ENCODE measurements at places on chromosomes 7 and 10.

DNA sequence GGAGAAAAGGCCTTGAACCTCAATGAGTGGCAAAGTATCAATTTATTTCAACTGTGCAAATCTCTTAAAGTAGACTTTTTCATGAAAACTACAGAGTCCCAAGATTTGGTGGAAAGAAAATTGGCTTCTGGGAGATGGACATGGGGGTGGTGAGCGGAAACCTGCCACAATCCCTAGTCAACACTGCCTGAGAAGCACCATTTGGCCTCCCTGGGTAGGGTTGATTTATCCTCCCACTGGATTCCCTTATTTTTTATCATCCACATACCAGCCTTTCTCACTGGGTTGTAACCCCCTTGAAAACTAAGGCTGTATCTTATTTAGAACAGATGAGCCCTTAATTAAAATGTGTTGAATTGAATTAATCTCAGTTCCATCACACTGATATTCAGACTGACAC, 101.7 kb upstream of the PTN start:
- no peak for DNase-seq

DNA sequence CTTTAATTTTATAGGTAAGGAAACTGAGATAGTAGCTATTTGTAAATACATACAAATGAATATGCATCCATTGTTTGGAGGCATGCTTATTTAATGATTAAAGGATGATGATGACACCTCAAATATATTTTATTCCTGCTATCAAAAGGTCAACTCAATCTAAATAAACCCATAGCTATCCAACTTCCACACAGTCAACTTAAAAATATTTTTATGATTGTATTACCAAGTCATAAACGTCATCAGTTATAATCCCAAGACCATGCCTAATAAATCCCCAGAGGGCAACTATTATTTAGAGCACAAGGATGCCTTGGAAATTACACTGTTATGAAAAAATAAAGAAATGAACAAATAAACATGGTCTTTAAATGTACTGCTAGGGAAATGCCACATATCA, 102.1 kb downstream of the MPP7 start:
- no peak for DNase-seq

GRCh38 chr7:133313575-133313974, 60.7 kb downstream of the EXOC4 start:
- no peak for DNase-seq

DNA sequence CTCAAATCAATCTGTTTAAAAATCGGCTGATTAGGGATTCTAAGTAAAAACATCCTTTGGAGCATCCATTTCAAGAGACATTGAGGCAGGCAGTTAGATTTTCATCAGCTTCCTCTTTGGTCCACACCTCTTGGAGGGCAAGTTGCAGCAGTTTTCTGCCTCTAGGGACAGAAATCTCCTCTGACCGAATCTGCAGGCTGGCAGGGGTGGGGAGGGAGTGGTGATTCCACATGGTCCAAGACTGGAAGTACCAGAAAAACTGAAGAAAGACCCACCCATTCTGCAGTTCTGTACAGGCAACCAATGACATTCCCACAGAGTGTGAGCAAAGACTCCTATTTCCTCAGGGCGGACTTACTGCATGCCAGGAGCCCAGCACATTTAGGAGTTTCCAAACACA, 29.0 kb downstream of the FGFBP3 start:
- no peak for DNase-seq

DNA sequence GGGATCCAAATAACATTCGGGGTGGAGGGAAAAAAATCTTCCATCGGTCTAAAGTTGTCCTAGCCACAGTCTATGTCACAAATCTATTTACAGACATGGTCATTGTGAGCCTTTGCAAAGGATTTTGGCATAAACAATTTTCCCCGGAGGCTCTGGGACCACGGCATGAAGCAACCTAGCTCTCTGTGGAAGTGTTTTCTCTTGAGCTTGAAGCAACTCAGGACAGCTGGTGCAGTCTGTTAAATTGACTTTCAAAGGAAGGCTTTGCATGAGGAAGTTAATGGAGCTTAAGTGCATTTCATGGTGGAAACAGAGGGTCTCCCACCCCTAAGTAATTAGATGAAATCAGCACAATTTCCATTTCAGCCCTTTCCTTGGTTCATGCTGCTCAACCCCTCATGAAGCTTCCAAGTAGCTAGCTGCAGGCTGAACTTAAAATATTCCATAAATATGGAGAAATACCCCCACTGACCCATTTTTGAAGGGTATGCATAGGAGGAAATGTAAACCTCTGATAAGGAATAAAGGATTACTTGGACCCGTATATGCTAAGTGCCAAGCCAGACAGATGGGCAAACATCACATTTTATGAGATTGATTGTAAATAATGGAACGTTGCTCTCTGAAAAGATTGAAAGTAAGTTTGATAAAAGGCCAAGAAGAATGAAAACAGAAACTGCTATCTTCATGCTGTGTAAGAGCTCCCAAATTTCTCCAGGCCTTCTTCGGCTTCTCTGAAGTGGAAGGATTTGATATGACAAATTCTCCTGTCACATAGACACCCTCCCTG, 39.9 kb downstream of the CCDC3 start:
- no peak for DNase-seq

DNA sequence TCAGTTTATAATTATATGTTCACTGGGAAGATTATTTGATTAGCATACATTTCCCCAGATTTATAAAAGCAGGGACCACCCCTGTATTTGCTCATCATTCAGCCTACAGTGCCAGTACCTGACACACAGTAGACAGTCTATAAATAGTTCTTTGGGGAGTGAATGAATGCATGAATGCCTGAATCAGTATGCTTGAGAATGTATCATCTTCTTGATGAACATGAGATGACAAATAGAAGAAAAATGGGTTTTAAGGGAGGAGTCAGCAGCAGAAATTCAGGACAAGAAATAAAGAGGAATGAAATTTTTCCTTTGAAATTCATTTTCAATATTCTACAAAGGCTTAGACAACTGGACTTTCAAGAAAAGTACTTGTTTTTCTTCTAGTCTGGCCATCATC, 295.8 kb upstream of the LRRTM3 start:
- DNase-seq: no peak

- no peak for DNase-seq
Observed at GRCh38 chr7:136845899-136846465, 22.5 kb upstream of the CHRM2 start.

DNA sequence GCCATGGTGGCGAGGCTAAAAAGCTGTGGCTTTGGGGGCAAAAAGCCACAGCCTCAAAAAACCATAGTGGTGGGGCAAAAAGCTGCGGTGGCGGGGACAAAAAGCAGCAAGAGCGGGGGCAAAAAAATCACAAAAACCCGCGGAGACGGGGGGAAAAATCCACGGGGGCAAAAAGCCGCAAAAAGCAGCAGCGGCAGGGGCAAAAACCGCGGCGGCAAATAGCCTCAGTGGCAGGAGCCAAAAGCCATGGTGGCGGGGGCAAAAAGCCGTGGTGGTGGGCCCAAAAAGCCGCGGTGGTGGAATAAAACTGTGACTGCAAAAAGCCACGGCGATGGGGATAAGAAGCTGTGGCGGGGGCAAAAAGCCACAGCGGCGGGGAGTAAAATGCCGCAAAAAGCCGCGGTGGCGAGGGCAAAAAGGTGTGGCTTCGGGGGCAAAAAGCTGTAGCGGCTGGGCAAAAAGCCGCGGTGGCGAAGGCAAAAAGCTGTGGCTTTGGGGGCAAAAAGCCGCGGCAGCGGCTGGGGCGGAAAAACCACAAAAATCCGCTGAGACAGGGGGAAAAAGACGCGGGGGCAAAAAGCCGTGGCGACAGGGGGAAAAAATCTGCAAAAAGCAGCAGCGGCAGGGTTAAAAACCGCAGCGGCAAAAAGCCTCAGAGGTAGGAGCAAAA, 526.6 kb downstream of the ZNF33B start:
- DNase-seq: no peak

- no peak for DNase-seq
Observed at GRCh38 chr7:55081068-55081467, 62.3 kb downstream of the EGFR start.

GRCh38 chr10:44193567-44194220, 191.2 kb downstream of the CXCL12 start:
- no peak for DNase-seq

DNA sequence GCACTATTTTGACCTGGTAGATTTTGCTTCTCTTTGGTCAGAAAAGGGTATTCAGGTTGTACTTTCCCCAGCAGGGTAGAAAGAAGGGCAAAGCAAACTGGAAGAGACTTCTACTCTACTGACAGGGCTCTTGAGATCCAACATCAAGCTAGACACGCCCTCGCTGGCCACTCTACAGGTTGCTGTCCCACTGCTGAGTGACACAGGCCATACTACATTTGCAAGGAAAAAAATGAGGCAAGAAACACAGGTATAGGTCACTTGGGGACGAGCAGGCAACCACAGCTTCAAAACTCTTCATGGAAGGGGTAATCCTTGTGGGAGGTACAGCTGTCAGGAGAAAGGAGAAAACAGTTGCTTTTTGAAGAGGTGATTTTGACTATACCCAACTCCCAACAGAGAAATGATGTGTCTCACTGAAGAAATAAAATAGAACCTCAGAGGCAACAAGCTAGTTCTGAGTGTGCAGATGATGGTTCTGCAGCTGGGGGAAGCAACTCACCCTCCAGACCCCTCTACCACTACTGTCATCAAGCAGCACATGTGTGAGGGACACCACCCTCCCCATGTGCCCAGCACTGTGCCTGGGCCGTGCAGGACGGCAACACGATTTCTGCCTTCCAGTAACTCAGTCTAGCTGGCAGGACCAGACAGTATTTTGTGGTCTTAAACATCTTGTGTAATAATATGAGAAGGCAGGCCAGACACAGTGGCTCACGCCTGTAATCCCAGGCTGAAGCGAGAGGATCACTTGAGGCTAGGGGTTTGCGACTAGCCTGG, 16.3 kb downstream of the AKR1B1 start:
- DNase-seq: no peak

DNA sequence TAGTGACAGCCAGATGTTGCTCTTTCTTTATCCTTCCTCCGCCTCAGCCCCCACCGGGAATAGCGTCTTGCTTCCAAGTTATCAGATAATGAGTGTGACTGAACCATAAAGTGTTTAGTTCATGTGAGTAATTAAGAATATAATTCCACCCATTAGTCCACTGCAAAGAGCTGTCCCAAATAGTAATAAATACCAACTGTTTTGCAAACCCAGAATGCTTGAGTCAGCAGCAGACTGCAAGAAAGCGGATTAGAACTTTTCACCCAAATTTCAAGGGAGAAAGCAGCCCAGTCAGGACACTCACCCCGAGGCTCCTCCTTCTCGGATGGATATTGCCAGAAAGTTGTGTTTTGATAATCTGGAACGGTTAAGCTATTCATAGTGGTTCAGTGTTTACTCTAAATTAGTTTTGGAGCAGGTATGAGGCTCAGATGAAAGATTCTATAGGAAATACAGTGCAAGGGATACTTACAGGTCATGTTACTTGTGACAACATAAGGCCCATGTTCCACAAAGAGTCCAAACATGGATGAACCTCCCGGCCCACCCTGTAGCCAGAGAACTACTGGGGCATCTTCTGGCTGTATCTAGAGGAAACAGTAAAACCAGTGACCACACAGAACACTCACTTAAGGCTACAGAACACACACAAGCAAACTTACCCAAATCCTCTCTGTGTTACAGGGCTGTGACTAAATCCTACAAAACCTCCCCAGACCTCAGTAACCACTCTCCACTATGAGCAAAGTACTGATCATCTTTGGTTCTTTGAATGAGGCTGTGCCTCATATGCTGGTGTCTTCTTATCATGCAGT, 50.5 kb downstream of the CPVL start:
- DNase-seq: no peak

DNA sequence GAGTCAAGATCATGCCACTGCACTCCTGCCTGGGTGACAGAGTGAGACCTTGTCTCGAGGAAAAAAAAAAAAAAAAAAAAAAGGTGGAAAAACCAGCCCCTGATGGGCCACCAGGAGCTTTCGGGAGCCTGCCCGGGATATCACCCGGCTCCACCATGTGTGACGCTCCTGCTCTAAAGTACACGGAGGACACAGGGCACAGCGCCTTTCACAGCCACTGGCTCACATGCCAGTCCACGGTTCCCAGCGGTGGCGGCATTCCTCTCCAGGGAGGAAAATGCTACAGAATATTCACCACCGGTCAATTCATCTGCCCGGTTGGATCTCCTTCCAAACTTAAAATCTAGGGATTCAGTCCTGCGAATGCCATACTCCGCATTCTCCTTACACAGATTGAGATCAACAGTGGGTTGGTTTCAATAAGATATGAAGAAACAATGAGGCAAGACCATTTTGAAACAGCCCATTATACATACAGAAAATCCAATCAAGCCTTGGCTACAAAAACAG, 81.2 kb downstream of the CTBP2 start:
- no peak for DNase-seq

GRCh38 chr7:8443576-8444467, 10.4 kb downstream of the NXPH1 start:
- DNase-seq: no peak

DNA sequence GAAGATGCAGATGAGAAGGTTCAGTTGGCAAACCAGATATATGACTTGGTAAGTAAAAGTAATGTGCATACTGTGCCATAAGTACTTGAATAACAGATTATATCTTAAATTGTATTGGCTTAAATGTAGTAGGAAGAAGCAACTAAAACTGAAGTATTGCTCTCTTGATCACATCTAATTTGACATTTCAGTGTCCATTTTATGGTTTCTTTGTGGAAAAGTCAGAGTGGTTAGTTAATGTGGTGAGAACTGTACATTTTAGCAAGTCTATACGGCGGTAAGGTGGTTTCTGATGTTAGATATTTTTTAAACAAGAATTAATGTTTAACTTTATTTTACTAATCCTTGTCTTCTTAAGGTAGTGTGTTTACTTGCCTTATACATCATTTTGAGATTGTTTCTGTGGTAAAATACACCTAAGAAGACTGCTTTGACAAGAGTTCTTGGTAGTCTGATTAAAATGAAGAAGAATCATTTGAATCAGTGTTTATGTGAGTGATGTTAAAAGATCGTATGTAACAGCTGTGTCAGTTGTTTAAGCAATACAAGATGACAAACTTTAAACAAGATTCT, 5.1 kb downstream of the ING3 start:
- no peak for DNase-seq

- DNase-seq: no peak
Observed at GRCh38 chr7:13099154-13099795, 411.8 kb downstream of the ARL4A start.

- no peak for DNase-seq
Observed at GRCh38 chr10:51100221-51100620, 25.9 kb downstream of the PRKG1 start.

- DNase-seq: no peak
Observed at GRCh38 chr7:76372984-76373833, 14.4 kb upstream of the YWHAG start.

DNA sequence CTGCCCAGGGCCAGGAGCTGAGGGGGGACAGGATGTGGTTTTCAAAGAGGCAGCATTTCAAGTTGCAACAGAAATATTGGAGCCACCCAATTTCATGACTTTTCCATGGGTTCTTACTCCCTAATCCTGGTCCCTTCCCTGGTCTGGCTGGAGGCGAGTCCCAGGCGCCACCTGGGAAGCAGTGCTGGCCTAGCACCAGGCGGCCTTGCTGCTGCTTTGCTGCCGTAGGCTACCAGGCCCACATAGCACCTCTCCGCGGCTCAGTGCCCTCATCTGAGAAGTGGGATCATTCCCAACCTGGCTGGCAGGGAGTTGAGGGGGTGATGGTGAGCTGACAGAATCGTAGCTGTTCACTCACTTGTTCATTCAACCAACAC, 33.7 kb downstream of the ZMIZ1 start:
- DNase-seq: no peak
